ENCODE measurements at places on chromosomes 1 and 21.

DNA sequence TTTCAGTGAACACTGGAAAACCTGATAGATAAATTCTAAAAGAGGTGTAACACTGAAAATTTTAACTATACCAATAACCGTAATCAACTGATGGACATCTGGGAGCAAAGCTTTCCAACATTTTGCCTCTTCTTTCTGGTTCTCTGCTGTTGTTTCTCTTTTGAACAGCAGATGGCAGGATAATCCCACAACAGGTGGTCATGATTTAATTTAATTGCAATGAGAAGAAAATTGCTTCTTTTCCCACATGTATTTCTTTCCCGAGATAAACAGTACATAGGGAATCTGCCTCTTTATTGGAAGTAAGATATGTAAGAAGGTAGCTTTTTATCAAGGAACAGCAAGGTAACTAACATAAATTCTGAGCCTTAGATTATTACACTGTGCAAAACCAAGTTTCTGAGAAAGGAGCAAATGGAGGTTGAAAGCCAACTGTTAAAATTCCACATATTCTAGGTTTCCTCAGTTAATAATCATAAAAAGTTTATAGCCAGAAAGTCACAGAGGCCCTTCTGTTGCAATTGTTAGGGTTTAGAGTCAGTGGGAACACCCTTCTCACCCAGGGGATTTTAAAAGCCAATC is 72.9 kb downstream of the RPS6KA1 start:
- peak; percentile 70 for DNase-seq

GRCh38 chr1:76141929-76142328 is 67.4 kb downstream of the ST6GALNAC3 start:
- DNase-seq, result no peak

DNA sequence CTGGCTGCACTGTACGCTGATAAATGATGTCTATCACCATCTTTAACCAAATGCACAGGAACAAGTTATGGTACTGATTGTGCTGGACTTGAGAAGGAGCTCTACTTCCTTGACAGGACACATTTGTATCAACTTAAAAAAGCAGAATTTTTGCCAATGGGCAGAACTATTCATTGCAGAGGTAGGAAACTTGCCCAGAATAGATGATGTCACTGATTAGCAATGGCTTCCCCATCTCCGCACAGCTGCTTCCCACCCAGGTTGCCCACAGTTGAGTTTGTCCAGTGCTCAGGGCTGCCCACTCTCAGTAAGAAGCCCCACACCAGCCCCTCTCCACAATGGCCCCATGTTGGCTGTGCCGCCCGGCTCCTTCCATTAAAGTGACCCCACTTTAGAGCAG is 33.4 kb downstream of the CAPN2 start:
- DNase-seq, result peak; percentile 45

GRCh38 chr1:186930238-186930637 is 101.5 kb downstream of the PLA2G4A start:
- peak; percentile 50 for DNase-seq

DNA sequence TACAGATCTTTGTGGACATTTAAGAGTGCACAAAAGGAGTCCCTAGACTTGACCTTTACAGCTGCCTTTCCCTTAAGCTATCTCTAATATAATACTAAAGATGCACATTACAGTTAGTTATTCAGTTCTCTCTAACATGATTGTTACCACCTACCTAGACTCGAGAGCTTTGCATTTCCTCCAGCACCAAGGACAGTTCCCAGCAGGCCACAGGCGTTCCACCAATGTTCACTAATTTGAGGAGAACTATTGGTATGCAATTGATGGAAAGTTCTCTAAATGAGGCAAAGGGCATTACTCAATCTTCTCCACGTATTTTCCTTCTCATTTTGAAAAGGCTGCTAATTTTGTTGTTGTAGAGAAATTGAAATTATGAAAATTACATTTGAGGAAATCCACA is 5.4 kb upstream of the NTNG1 start:
- peak; percentile 78 for DNase-seq

- peak; percentile 34 for DNase-seq
These were observed 84.5 kb downstream of the CC2D1B start for GRCh38 chr1:52281518-52281917.

- peak; percentile 39 for DNase-seq
These were observed 722.2 kb upstream of the CHRM3 start for GRCh38 chr1:238664139-238664538.

DNA sequence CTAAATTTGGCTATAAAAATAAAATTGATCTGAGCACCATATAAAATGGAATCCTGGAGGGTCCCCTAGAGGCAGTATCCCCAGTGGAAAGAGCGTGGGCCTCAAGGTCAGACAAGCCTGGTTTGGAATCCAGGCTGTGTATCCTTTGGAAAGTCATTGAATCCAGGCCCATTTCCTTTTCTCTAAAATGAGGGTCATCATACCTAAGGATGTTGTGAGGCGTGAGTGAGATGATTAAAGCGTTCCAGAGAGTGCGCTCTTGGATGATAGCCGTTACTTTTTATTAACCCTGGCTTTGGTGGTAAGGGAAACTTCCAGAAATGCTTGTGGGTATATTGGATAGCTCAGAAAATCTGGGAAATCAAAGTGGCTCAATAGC is 683 bp upstream of the ZNF436 start:
- DNase-seq, result no peak

DNA sequence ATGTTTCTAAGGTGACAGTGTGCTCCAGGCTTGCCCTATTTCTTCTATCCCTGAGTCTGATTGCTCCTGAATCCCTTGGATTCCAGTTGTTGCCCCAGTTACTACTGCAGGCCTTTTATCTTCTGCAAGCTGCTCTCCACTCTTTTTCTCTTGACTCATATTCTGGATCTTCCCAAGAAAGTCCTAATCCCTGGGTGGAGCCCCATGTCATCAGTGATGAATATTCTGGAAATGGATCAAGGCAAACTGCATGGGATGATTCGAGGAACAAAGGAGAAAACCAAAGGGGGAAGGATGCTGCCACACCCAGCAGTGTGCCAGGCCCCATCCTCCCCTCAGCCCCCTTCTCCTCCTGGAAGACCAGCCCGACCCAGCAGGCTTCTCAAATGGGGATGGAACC is 63.3 kb upstream of the ATP2B4 start:
- peak; percentile 52 for DNase-seq

DNA sequence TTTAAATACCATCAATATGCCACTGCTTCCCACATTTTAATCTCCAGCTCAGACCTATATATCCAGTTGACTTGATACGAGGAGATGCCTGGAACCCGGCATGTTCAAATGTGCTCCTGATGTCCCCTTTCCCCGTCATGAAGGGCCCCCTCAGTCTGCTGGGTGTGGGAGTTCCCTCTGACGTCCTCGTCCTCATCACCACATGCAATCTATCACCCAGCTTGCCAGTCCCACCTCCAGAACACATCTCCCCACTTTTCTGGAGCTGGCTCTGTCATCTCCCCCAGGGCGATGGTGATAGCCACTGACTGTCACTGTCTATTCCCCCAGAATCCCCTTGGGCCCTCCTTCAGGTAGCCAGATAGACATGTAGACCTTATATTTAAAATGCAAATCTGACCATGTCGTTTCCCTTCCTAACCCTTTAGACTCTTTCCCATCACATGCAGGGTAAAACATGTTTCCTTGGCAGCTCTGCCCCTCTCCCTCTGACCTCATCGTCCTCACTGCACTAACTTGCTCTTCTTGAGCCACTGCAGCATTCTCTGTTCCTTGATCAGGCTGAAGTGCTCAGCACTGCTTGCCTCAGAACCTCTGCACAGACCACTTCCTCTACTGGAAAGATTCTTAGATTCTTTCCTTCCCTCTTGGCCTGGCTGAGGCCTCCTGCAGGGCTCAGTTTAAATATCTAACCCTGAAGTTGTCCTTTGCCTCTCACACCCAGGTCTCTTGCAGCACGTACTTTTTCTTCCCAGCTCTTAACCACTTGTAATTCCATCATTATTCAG is 7.4 kb downstream of the AZIN2 start:
- DNase-seq, result peak; percentile 28

GRCh38 chr1:172956871-172957270 is 93.9 kb downstream of the TNFSF18 start:
- no peak for DNase-seq

- no peak for DNase-seq
These were observed 109.2 kb downstream of the RERE start for GRCh38 chr1:8708259-8708658.

GRCh38 chr1:83849191-83850061 is 149.5 kb downstream of the TTLL7 start:
- no peak for DNase-seq

GRCh38 chr1:228430243-228430642 is 13.6 kb upstream of the TRIM17 start:
- no peak for DNase-seq

DNA sequence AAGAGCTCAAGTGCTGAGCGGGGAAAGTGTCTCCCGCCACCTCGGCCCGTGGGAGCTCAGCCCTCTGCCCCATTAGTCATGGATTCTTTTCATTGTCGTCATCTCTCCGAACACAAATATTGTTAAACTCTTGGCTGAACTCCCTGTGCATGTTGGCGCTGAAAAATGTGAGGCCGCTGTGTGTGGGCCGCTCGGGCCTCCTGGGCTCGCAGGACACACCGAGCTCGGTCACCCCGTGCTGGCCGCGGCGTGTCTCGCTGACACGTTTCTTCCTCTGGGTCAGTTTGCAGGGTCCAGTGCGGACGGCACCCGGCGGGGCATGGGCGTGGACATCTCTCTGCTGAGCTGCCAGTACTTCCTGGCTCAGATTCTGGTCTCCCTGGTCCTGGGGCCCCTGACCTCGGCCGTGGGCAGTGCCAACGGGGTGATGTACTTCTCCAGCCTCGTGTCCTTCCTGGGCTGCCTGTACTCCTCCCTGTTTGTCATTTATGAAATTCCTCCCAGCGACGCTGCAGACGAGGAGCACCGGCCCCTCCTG is 25.6 kb downstream of the SLC45A1 start:
- peak; percentile 95 for DNase-seq

GRCh38 chr1:53541761-53542550 is 82.8 kb downstream of the DMRTB1 start:
- DNase-seq, result peak; percentile 90

All from fibroblast of upper back skin (primary cell).